Neuronal stem cell (in vitro differentiated cells): ENCODE measurements at places on chromosomes 6 and 20.

- DNase-seq: no peak
Measured at GRCh38 chr20:63689046-63690002, 7.1 kb upstream of the TNFRSF6B start.

GRCh38 chr6:154218301-154218700 lies 138.3 kb downstream of the IPCEF1 start:
- no peak for DNase-seq

DNA sequence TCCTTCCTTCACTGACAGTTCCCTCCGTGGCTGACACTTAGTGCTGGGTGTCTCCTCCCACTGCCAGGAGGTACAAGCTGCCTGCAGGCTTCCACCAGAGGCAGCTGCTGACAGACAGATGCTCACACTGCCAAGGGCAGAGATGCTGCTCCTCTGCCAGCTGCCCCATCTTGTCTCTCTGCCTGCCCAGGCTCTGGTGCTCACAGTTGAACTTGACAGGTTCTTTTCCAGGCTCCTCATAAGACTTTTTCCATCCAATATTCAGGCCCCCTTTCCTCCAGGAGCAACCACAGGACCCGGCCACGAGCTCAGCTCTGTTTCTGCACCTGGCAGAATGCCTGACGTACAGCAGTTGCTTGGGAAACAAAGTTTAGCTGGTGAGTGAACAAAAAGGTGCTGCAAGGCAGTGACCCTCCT lies 79.8 kb downstream of the PSMB1 start:
- no peak for DNase-seq

- no peak for DNase-seq
Measured at GRCh38 chr6:56347526-56347925, 100.1 kb upstream of the COL21A1 start.

DNA sequence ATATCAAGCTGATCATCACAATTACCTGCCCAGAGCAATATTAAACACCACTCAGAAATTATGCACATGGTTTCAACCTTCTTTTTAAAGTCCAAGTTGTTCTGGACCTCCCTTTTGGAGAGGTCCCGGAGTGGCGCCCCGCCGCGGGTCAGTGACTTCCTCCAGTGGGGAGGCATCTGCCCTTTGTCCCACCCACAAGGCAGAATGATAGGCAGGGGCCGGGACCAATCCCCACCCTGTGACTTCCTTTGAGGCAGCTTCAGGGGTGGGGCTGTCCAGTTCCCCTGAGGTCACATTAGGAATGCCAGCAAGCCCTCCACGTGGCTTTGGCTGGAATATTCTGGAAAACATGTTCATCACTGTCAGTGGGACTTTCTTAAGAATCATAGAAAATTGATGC lies 207.0 kb downstream of the ANKRD60 start:
- no peak for DNase-seq

- no peak for DNase-seq
Measured at GRCh38 chr6:163539101-163539762, 124.7 kb downstream of the QKI start.

DNA sequence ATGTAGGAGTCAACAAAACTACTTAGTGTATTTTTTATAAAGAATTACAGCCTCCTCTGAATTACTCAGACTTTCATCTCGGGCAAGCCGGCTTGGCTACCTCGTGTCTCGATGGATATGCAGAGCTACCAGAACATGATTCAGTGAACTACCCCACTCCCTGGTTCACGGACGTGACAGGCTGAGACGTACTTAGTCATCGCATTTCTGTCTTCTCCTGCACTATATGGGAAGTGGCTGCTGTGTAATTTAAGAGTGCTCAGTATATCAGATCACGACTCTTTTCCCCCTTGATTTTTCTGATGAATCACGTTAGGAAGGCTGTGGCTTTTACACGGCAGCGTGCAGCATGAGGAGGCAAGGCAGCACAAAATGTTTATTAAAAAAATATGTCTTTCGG lies 302.7 kb upstream of the ZFP64 start:
- DNase-seq: no peak

DNA sequence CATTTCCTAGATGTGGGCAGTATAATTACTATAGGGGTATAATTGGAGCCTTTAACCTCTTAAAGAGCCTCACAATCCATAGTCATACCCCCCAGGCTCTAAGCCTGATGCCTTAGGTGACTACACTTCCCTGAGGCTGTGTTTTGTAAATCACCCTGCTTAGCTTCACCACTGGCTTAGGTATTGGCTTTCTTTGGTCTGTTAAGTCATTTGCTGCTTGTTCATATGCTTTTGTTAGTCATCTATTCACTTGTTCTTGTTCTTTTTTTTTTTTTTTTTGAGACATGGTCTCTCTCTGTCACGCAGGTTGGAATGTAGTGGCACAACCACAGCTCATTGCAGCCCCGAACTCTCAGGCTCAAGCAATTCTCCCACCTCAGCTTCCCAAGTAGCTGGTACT lies 26.7 kb downstream of the KAT14 start:
- DNase-seq: no peak

GRCh38 chr6:110550353-110550752 lies 73.9 kb upstream of the SLC22A16 start:
- DNase-seq: no peak

DNA sequence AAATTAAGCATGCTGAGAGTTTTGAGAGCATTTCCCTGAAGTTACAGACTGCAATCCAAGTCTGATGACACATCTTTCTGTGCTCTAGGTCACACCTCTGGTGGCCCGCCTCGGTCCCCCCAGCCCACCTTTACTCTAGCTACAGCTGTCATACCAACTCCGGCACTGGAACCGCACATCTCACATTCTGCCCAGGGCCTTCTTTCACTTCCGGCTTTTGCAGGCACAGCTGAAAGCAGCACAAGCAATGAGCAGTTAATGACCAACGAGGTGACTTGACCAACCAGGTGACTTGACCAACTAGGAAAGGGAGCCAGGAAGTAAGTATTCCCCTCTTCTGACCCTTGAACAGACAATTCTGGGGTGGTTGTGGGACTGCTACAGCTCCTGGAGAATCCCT lies 88.6 kb upstream of the MOCS1 start:
- DNase-seq: no peak

- DNase-seq: no peak
Measured at GRCh38 chr20:44990425-44990824, 24.1 kb downstream of the STK4 start.

GRCh38 chr6:7813704-7814103 lies 87.8 kb downstream of the BMP6 start:
- no peak for DNase-seq

GRCh38 chr6:10460096-10460495 lies 45.2 kb upstream of the TFAP2A start:
- no peak for DNase-seq

- no peak for DNase-seq
Measured at GRCh38 chr20:4086771-4087687, 71.7 kb upstream of the RNF24 start.

DNA sequence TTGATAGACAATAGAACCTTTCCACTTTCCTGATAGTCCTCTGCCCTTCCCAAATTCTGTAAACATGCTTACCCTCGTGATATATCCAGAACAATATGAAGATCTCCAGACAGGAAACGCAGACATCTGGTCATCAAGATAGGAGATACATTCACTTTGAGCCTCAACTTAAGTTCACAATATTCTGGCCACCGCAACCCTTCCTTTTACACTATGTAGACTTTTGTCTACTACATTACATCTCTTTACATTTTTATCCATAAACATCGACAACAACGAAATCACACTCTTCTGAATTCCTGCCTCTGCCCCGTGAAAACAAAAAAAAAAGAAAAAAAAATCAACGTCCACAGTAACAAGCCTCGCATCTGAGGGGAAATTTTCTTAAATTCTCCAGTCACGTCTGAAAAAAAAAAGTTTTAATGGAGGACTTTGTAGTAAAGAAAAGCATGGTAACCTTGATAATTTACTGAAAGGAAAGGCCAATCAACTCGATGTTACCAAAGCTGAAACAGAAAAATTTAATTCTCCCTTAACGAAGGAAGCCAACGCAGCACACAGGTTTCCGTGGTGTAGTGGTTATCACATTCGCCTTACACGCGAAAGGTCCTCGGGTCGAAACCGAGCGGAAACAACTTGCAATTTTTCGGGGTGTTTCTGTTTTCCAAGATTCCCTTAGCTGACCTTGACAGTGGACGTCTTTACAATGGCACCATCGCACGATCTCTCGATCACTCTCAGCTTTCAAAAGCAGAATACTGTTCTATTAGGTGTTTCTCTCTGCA lies 21.8 kb downstream of the POM121L2 start:
- no peak for DNase-seq

DNA sequence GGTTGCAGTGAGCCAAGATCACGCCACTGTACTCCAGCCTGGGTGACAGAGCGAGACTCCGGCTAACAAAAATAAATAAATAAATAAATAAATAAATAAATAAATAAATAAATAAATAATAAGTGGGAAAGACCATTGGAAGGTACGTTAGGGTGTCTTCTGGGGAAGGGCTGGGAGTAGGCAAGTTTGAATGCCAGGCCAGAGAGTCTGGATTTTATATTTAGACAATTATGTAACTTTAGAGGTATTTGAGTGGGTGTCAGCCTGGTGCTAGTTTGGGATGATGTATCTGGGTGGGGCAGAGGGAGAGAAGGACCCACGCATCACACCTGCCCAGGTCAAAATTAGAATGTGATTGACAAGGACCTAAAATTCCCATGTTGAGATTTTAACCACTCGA lies 108.5 kb upstream of the PRND start:
- no peak for DNase-seq

GRCh38 chr6:148530976-148531375 lies 188.3 kb downstream of the SASH1 start:
- DNase-seq: no peak

DNA sequence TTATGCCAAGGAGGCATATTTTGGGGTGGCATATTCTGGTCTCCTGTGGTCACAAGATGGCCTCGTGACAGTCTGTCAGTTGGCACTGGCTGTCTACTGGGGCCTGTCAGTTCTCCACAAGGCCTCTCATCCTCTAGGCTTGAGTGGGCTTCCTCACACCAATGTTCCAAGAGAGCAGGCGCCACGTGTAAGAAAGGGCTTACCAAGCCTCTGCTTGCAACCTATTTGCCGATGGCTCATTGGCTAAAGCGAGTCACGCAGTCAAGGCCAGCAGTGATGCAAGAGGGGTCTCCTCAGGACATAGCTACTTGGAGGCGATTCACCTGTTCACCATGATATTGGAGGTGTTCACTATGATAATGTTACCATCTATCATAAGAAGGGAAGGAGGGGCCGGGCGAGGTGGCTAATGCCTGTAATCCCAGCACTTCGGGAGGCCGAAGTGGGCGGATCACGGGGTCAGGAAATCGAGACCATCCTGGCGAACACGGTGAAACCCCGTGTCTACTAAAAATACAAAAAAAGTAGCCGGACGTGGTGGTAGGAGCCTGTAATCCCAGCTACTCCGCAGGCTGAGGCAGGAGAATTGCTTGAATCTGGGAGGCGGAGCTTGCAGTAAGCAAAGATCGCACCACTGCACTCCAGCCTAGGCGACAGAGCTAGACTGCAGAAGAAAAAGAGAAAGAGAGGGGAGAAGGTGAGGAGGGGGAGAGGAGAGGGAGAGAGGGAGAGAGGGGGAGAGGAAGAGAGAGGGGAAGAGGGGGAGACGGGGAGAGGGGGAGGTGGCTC lies 35.3 kb downstream of the C6orf52 start:
- no peak for DNase-seq

- no peak for DNase-seq
Measured at GRCh38 chr6:113862112-113862511, 5.0 kb downstream of the MARCKS start.

- no peak for DNase-seq
Measured at GRCh38 chr20:2748551-2749342, 51.7 kb downstream of the CPXM1 start.

DNA sequence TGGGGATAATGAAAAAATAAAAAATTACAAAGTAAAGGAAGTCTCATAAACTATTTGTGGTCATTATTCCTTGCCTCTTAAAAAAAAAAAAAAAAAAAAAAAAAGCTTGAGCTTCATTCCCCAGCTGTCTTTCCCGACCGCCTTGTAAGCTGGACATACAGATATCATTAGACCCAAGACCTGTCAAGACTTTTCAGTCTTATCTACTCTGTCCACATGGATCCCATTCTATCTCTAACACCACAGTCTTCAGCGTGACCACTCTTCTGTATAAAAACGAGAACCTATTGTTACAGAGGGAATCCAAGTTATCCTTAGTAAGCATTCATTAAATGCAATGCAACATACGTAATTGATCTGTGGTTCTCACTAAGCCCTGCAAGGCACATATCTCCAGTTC lies 423.5 kb downstream of the MEI4 start:
- no peak for DNase-seq

- DNase-seq: no peak
Measured at GRCh38 chr6:37607944-37608343, 89.7 kb downstream of the MDGA1 start.

DNA sequence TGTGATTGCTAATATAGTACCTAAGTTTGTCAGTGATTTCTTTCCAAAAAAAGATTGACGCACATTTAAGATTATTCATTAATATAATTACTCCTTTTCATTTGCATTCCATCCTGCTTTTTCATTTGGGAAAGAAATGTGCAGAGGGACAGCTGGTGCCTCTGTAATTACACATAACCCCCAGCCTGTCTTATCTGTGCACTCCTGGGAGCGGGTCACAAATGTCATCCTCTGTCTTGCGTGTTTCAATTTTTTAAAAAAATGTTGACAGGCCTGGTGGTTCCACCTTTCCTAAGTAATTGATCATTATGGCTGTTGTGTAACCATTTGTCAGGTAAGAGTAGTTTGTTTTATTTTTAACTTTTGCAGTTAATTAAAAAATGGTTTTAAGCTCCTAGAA lies 92.7 kb downstream of the SLX4IP start:
- no peak for DNase-seq

DNA sequence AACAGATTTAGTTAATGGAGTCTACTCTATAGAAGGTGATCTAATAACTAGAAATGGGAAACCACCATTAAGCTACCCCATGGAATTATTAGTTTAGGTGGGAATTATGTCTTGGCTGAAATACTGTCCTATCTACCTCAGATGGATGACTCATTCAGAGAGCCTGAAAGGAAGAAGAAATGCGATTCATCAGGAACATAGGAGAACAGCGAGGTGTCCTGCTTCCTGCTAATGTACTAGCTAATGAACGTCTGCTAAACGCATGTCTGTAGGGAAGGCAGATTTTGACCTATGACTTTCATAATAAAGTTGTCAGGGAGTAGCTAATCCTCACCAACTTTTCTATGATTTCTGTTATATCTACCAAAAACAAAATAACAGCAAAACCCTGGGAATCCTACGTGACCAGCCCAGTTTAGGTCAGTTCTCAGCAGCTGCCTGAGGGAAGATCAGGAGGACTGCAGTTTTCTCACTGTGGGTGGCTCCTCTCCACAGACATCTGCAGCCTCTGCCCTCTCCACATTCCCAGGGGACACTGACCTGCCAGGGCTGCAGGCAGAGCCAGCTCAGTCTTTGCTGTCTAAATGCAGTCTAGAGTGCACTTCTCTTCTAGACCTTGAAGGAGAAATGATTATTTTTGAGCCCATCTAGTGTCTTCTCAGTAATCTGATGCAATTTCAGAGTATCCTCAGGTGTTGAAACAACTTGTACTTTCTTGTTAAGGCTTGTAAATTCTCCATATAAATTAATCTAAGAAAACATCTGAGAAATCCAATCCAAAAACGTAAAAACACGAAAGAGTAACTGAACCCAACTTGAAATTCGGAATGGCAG lies 18.1 kb upstream of the SFT2D1 start:
- no peak for DNase-seq

- no peak for DNase-seq
Measured at GRCh38 chr20:33318096-33318429, 35.0 kb downstream of the BPIFB1 start.
